Esophagus muscularis mucosa (tissue), 4 donors: ENCODE measurements at places on chromosomes 13 and 19. TPM values are rescaled to one million over a fixed set of nuclear protein-coding genes. Genes with fewer than 3 reads are reported as not detected.

- H3K27ac ChIP-seq, result no peak overlapping the region
- H3K27me3 ChIP-seq, result no peaks in the 10 kb centered on the region
- H3K4me3 ChIP-seq, result no peak overlapping the region
Observed at GRCh38 chr13:29504691-29505090, 90.8 kb downstream of the SLC7A1 start.

DNA sequence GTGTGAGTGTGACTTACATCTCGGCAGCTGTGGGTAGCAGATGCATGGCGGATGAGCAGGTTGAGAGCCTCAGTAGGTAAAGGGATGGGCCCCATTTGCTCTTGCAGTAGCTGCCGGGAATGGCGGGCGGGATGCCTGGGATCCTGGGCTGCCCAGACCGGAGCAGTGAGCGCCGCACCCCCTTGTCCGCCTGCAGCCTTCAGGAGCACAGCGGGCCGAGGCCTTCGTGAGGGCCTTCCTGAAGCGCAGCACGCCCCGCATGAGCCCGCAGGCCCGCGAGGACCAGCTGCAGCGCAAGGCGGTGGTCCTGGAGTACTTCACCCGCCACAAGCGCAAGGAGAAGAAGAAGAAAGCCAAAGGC, 4.1 kb downstream of the POP4 start:
- no peak overlapping the region for H3K27ac ChIP-seq
- peaks cover 66% of the 10 kb centered on the region for H3K36me3 ChIP-seq
- H3K4me1 ChIP-seq, result peaks cover 33% of the 10 kb centered on the region
- DNase-seq, result no peak
- H3K27me3 ChIP-seq, result no peaks in the 10 kb centered on the region

- H3K4me1 ChIP-seq, result peaks cover 36% of the 10 kb centered on the region
- H3K27ac ChIP-seq, result peak overlapping the region; percentile 82
- peaks cover 29% of the 10 kb centered on the region for H3K36me3 ChIP-seq
- peak; percentile 96 for DNase-seq
- no peak overlapping the region for H3K4me3 ChIP-seq
Observed at GRCh38 chr19:58581227-58582141, 8.3 kb upstream of the MZF1 start.

DNA sequence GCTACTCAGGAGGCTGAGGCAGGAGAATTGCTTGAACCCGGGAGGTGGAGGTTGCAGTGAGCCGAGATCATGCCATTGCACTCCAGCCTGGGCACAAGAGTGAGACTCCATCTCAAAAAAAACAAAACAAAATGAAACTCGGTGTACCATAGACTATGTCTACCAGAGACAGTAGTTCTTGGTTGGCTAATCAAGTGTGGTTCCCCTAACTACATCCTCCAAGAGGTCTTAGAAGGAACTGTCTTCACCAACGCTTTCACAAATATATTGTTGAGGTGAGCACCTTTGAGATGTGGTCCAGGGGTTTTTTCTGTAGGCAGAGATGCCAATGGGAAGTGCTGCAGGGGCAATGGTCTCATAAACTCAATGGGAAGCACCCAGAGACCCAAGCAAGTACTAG, 48.0 kb downstream of the RFC3 start:
- no peaks in the 10 kb centered on the region for H3K36me3 ChIP-seq
- H3K4me3 ChIP-seq, result no peak overlapping the region
- no peak for DNase-seq
- no peaks in the 10 kb centered on the region for H3K27me3 ChIP-seq

GRCh38 chr19:3465552-3465951, 14.8 kb downstream of the SMIM24 start:
- no peaks in the 10 kb centered on the region for H3K27me3 ChIP-seq
- H3K27ac ChIP-seq, result peak overlapping the region; percentile 80
- no peak for DNase-seq
- H3K36me3 ChIP-seq, result peaks cover 40% of the 10 kb centered on the region

The DENND1C gene
- 2.8 TPM for total RNA-seq

- no peaks in the 10 kb centered on the region for H3K4me1 ChIP-seq
- no peak for DNase-seq
- H3K4me3 ChIP-seq, result no peak overlapping the region
- no peak overlapping the region for H3K27ac ChIP-seq
- peaks cover 25% of the 10 kb centered on the region for H3K27me3 ChIP-seq
Observed at GRCh38 chr19:48603449-48603848, 3.1 kb upstream of the SPACA4 start.

GRCh38 chr19:45774765-45775164, 5.7 kb upstream of the SIX5 start:
- DNase-seq, result no peak
- H3K4me3 ChIP-seq, result no peak overlapping the region
- peaks cover 72% of the 10 kb centered on the region for H3K36me3 ChIP-seq
- H3K27me3 ChIP-seq, result no peaks in the 10 kb centered on the region

The PCDH17 gene
- total RNA-seq, result 5.0 TPM

The HCST gene
- total RNA-seq, result 14.6 TPM

DNA sequence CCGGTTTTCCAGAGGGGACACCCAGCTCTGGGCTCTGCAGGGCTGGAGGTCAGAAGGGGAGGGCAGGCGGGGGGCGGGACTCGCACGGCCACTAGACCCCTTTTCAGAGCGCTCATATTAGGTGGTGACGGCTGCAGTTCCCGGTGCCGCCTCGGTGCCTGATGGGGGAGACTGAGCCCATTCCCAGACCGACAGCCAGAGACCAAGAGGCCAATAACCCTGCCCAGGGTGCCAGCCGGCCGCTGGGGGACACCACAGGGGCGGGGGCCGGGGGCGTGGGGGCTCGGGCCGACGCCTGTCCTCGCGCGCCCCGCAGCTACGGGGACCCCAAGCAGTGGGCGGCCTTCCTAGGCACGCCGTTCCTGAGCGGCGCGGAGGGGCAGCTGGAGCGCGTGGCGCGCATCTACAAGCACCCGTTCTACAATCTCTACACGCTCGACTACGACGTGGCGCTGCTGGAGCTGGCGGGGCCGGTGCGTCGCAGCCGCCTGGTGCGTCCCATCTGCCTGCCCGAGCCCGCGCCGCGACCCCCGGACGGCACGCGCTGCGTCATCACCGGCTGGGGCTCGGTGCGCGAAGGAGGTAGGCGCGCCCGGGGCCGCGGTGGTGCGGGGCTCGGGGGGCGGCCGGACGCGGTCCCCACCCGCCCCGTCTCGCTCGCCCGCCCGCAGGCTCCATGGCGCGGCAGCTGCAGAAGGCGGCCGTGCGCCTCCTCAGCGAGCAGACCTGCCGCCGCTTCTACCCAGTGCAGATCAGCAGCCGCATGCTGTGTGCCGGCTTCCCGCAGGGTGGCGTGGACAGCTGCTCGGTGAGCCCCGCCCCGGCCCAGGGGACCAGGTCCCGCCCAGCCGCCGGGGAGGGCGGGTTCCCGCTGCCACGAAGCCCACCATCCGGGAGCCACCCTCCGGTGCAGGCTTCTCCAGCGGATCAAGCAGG, 2.4 kb downstream of the TIMM13 start:
- DNase-seq, result no peak
- H3K27ac ChIP-seq, result no peak overlapping the region
- no peaks in the 10 kb centered on the region for H3K27me3 ChIP-seq
- peak overlapping the region; percentile 40 for H3K4me3 ChIP-seq
- peaks cover 41% of the 10 kb centered on the region for H3K4me1 ChIP-seq
- H3K36me3 ChIP-seq, result peaks cover 23% of the 10 kb centered on the region

- H3K27ac ChIP-seq, result no peak overlapping the region
- no peaks in the 10 kb centered on the region for H3K36me3 ChIP-seq
Observed at GRCh38 chr19:453606-454005, 7.2 kb downstream of the SHC2 start.

- no peaks in the 10 kb centered on the region for H3K36me3 ChIP-seq
- H3K27me3 ChIP-seq, result peaks cover 12% of the 10 kb centered on the region
- H3K4me1 ChIP-seq, result peaks cover 18% of the 10 kb centered on the region
- DNase-seq, result no peak
- no peak overlapping the region for H3K4me3 ChIP-seq
Observed at GRCh38 chr19:54475706-54476105, 2.6 kb upstream of the CDC42EP5 start.

DNA sequence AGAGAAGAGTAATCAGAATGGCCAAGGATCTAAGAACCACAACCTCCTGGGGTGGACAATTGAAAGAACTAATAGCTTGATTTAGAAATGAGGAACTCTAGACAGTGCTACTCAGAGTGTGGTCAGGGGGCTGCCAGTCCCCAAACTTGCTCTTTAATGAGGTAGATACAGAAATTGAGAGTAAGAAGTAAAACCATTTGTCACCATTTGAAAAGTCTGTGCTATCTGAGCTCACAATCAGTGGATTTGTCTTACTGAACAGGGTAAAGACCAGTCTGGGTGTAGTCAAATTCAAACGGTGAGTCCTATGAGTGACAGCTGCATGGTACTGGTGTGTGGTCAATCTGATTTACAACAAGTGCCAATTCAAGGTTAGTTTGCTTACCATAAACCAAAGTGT, 118.9 kb downstream of the KL start:
- no peak overlapping the region for H3K4me3 ChIP-seq
- peaks cover 34% of the 10 kb centered on the region for H3K4me1 ChIP-seq
- peaks cover 17% of the 10 kb centered on the region for H3K36me3 ChIP-seq
- H3K27ac ChIP-seq, result peak overlapping the region; percentile 72
- no peaks in the 10 kb centered on the region for H3K27me3 ChIP-seq

DNA sequence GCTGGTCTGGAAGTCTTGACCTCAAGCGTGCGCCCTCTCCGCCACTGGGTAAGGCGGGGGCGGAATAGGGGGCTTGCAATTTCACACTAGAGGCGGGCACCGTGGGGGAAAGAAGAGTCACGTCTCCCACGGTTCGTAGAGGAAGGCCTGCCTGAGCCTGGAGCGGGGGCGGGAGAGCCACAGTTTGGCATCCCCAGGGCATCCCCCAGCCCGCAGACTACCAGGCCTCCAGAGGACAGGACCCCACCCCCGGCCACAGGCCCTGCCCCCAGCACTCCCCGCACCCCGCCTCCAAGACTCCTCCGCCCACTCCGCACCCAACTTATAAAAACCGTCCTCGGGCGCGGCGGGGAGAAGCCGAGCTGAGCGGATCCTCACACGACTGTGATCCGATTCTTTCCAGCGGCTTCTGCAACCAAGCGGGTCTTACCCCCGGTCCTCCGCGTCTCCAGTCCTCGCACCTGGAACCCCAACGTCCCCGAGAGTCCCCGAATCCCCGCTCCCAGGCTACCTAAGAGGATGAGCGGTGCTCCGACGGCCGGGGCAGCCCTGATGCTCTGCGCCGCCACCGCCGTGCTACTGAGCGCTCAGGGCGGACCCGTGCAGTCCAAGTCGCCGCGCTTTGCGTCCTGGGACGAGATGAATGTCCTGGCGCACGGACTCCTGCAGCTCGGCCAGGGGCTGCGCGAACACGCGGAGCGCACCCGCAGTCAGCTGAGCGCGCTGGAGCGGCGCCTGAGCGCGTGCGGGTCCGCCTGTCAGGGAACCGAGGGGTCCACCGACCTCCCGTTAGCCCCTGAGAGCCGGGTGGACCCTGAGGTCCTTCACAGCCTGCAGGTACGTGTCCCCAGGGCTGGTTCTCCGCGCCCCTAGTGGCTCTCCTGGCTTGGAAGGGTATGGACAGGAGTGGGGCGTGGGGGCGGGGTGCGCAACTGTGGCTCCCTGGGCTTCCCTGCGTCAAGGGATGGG, at the start of gene ANGPTL4:
Gene ANGPTL4, plus strand, starts transcription at position 353 of the 969 bp plus-strand sequence. Its CDS starts 167 bp downstream, at position 520.
- H3K27ac ChIP-seq, result peak within 1 kb of the TSS; percentile 83
- H3K4me1 ChIP-seq, result peaks cover 83% of the 10 kb centered on the region
- peak; percentile 92 for DNase-seq
- H3K4me3 ChIP-seq, result peak within 1 kb of the TSS; percentile 54

The GTF3A gene
- 129 TPM for total RNA-seq

- H3K4me1 ChIP-seq, result no peaks in the 10 kb centered on the region
- no peaks in the 10 kb centered on the region for H3K36me3 ChIP-seq
- peak; percentile 57 for DNase-seq
- H3K27ac ChIP-seq, result no peak overlapping the region
- H3K27me3 ChIP-seq, result no peaks in the 10 kb centered on the region
- no peak overlapping the region for H3K4me3 ChIP-seq
Observed at GRCh38 chr13:34640179-34640992, 301.7 kb upstream of the NBEA start.

The NUMBL gene
- total RNA-seq, result 37.2 TPM

GRCh38 chr13:42752731-42753130, 28.7 kb upstream of the FAM216B start:
- no peaks in the 10 kb centered on the region for H3K27me3 ChIP-seq
- peak; percentile 42 for DNase-seq
- H3K4me3 ChIP-seq, result no peak overlapping the region
- H3K27ac ChIP-seq, result no peak overlapping the region
- no peaks in the 10 kb centered on the region for H3K36me3 ChIP-seq

The HIF3A gene
- total RNA-seq, result 268 TPM

GRCh38 chr13:52428295-52428694, 22.1 kb downstream of the VPS36 start:
- no peak overlapping the region for H3K27ac ChIP-seq
- no peak overlapping the region for H3K4me3 ChIP-seq
- peaks cover 12% of the 10 kb centered on the region for H3K4me1 ChIP-seq
- H3K36me3 ChIP-seq, result peaks cover 85% of the 10 kb centered on the region
- no peaks in the 10 kb centered on the region for H3K27me3 ChIP-seq

The NLRP4 gene
- total RNA-seq, result not detected

DNA sequence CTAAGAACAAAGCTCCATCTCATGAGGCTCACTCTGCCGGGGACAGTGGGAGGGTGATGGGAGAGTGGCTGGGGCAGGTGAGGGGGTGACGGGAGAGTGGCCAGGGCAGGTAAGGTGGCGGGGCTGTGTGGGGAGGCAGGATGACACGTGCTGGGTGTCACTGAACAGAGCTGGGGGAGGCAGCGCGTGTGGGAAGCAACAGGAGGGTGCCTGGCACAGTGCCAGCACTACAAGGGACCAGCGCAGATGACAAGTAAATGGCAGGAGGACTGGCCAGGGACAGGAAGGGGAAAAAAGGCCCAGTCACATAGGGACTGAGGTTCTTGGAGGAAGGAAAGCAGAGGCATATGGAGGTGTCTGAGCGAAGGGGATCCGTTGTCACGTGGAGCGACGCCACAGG, 129.9 kb downstream of the RNF17 start:
- no peaks in the 10 kb centered on the region for H3K4me1 ChIP-seq
- no peak overlapping the region for H3K27ac ChIP-seq
- no peaks in the 10 kb centered on the region for H3K27me3 ChIP-seq
- peaks cover 46% of the 10 kb centered on the region for H3K36me3 ChIP-seq
